ENCODE measurements at places on chromosomes 1 and 21.
A peak's percentile ranks its signal among the peaks of the same experiment; 100 is the strongest.

DNA sequence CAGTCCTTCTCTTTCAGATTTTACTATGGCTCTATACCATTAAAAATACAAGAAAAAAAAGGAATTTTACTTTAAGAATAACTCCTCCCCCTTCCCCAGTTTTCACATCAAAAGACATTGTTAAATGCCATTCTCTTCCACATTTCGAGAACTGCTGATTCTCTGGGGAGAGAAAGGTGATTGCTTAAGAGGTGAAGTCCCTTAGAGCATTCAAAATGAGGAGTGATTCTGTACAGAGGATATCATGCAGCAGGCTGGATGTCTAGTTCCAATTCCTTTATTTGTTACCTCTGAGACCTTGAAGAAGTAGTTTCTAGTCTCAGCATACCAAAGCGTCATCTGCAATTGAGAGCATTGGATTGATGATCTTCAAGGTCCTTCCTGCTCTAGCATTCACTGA lies 46.9 kb downstream of the FMO3 start:
- DNase-seq = no peak

- DNase-seq = no peak
Observed at GRCh38 chr21:39710866-39711265, 34.1 kb upstream of the IGSF5 start.

DNA sequence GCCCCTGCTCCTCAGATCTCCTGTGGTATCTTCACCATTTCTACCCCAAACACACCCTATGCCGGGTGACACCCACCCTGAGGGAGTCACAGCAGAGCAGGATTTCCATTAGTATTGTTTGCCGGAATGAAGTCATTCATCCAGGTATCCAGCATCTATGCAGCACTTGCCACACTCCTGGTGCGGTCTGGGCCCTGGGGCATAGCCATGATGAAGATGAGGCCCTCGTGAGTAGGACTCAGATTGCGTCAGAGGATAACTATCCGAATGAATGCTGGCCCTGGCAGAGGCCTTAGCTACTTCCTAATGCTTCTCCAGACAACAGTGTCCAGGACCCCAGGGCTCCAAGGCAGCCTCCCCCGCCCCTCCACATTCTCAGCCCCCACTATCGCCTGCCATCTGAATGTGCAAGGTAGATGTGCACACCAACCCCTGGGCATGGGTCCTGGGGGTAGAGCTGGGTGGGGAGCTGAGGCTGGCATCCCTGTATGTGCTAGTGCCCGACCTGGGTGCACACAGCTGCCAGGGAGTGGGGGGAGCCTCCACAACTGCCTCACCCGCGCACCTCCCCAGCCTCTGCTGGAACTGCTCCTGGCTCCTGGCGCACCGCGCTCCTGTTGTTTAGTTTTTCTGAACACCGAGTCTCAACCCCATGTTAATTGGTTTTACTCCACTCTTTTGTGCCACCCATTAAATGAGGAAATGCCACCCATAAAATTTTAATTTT lies 25.5 kb upstream of the ZC3H12A start:
- no peak for DNase-seq

GRCh38 chr21:28705616-28706015 lies 287.1 kb downstream of the LTN1 start:
- DNase-seq = no peak

DNA sequence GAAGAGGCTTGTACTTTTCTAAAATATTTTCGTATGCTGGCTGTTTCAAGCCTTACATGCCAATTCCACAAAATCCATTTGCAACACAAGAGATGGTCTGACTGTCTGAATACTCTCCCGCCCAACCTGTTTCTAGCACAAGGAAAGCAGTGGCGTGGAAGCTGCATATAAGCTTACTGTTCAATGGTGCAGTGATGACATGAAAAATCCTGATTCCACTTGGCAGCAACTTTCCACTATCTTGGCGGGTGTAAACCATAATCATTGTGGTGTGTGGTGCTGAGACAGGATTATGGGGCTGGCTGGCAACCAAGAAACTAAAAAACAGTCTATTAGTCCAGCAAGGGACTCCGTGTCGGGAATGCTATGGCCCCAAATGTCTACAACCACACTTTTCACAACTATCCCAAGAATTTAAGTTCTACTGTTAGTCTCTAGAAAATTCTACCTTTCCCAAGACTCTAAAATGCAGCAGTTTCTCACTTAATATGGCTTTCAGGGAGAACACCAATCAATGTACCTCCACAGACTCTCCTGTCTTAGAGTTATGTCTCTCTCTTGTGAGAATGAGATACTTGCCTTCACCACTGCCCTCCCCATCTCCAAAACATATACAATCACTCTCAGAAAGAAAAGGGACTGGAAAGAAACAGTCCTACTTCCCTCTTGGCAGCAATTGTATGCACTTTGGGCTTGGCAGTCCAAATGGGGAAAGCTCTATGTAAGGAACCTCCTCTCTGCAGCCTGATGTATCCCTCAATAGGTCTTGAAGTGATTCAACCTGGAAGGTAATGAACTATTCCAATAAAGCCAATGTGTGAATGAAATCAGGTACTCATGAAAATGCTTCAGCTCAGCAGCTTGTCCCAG lies 9.5 kb downstream of the COLGALT2 start:
- no peak for DNase-seq

- no peak for DNase-seq
Observed at GRCh38 chr1:68205794-68206358, 26.4 kb downstream of the WLS start.

- no peak for DNase-seq
Observed at GRCh38 chr1:113442131-113442530, 51.8 kb downstream of the MAGI3 start.

- no peak for DNase-seq
Observed at GRCh38 chr21:15057285-15057684, 7.5 kb downstream of the NRIP1 start.

GRCh38 chr1:104953555-104953954 lies 1203.9 kb downstream of the AMY1C start:
- DNase-seq = no peak

GRCh38 chr1:91221017-91221416 lies 183.6 kb downstream of the HFM1 start:
- DNase-seq = no peak

DNA sequence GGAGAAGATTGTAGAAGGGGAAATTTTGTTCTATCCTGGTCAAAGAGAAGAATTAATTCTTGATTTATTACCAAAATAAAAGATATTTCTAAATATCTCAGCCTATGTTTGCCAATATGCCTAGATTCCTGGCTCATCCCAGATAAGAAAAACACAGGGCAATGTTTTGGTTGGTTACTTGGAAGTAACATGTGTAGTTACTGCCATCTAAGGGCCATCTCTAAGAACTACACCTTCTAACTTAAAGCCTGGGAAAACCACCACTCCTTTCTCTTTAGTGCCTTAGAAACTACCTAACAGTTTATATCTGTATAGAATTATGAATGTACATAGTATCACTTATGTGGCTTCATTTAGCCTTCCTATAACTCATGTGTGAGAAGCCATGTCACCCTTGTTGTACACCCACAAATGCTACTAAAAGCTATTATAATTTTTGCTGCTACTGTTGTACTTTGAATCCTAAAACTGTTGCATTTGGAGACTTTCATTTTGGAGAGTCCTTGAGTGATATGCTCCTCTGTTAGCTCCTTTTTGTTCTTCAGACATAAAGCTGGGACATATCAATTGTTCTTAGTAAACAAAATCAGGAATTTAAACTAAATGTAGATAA lies 4.5 kb downstream of the AIM2 start:
- no peak for DNase-seq

- DNase-seq = no peak
Observed at GRCh38 chr21:16330082-16330907, 600.5 kb downstream of the USP25 start.

GRCh38 chr21:31255896-31256295 lies 88.2 kb downstream of the TIAM1 start:
- DNase-seq = no peak

DNA sequence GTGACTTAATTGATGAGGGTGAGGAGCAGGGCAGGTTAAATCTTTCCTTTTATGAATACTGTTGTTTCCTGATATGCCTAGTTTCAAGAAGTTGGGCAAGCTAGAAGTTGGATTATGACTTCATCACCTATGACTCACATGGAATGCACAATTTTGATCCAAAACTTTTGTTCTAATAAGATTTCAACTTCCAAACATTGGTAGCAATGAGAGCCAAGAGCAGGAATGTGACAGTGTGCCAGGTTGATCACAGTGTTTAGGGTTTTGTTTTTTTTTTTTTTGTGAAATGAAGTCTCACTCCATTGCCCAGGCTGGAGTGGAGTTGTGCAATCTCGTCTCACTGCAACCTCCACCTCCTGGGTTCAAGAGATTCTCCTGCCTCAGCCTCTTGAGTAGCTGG lies 349.4 kb downstream of the DUSP10 start:
- no peak for DNase-seq

DNA sequence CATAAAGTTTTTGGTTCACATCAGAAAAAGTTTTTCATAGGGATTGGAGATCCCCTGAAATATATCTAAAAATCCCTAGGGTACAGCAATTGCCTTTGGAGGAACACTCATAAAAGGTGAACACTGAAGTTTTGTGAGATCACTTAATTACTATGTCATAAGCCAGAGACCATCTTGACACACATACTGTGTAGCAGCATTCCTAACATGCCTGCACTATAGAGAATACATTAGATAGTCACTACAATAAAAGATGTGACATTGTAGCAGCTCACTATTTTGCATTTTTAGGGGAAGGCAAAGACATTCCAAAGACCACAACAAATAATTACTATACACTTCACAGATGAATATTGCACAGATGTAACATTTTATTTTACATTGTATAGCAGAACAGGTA lies 779.9 kb downstream of the KCNT2 start:
- no peak for DNase-seq

DNA sequence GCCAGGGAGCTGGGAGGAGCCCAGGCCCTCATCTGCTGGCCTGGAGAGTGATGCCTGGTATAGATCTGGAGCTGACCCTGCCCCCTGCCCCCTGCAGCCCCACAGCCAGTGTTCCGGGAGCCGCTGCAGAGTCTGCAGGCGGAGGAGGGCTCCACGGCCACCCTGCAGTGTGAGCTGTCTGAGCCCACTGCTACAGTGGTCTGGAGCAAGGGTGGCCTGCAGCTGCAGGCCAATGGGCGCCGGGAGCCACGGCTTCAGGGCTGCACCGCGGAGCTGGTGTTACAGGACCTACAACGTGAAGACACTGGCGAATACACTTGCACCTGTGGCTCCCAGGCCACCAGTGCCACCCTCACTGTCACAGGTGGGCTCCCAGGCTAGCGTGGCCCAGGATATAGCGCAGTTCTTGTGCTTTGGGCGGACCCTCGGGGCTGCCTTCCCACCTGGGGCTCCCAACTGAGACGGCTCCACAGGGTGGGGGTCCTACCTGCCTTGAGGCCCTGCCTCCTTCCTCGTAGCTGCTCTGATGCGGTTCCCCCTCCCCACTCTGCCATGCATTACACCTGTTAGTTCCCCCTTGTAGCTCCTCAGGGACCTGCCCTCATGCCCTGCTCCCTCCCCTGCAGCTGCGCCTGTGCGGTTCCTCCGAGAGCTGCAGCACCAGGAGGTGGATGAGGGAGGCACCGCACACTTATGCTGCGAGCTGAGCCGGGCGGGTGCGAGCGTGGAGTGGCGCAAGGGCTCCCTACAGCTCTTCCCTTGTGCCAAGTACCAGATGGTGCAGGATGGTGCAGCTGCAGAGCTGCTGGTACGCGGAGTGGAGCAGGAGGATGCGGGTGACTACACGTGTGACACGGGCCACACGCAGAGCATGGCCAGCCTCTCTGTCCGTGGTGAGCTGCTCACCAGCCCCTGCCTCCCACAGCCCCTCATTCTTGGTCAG lies 98.7 kb downstream of the OBSCN start:
- DNase-seq = no peak

- DNase-seq = no peak
Observed at GRCh38 chr1:118148034-118148433, 37.0 kb downstream of the SPAG17 start.

GRCh38 chr1:54371942-54372275 lies 34.3 kb downstream of the SSBP3 start:
- no peak for DNase-seq

- peak; percentile 37 for DNase-seq
Observed at GRCh38 chr1:226419284-226420029, 11.6 kb upstream of the PARP1 start.

GRCh38 chr1:19476450-19477190 lies 8.7 kb downstream of the CAPZB start:
- no peak for DNase-seq

DNA sequence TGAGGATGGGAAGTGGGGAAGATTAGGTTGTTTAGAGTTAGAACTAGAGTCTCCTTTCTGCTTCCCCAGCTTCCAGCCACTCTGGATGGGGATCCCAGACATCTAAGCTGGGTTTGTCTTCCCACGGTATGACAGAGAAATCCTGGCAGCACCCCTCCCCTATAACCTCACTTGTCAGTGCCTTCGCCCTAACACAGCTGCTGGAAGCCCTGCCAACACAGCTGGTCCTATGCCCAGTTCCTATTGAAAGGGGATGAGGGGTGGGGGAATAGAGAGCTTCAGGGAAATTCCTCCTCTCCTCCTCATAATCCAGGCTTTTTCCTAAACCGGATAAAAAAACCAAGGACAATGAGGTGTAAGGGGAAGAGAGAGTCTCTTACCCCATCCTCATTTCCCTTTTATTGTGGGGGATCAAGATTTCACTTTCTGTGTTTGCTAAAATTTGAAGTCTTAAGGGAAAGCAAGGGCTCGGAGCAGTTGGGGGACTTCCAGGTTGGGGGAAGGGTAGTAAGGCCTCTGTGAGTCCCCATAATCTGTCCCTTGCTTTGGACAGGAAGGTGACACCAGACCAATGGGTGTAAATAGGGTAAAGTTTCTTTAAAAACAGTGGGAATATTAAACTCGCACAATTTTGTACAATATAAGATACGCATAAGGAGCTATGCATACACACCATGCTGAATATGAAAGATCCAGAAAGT lies 590 bp downstream of the TMOD4 start:
- DNase-seq = peak; percentile 34

DNA sequence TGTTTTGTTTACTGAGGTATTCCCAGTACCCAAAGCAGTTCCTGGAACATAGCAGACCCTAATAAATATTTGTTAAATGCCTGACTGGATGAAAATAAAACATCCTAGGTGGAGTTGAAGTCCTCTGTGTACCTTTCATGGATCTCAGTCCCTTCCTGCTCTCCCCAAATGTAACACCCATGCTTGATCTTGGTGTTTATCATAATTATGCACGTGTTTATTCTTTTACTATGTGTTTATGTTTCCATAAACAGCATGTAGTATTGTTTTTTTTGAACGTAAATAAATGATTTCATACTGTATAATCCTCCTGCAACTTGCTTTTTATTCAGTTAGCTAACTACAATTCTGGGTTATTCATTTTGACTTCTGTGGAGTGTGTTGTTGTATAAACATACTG lies 4.8 kb downstream of the LACTBL1 start:
- no peak for DNase-seq

DNA sequence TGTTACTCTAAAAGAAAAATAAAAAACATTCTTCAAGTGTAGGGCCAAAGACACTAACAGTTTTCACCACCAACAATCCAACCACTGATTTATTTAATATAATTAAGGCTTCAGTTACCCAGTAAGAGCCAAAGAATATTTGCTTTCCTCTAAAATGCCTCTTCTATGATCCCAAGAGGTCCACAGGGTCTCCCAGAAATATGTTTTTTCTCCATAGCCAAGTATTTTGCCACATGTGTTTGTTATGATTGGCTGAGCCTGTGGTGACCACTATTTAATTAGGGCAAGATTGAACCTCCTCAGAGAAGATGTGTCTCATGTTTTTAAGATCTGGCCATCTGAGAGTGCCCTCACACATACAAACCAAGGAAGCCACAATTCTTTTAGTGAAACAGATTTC lies 135.9 kb downstream of the TPR start:
- no peak for DNase-seq

Data from anterior cingulate cortex (tissue), 58 donors.